Activated naive CD8-positive, alpha-beta T cell treated with anti-CD3 and anti-CD28 coated beads, Interleukin-2, amount 50 U/mL, for 24 hours (primary cell): ENCODE measurements at places on chromosomes 5 and 9.

- no peak overlapping the region for H3K27ac ChIP-seq
- H3K27me3 ChIP-seq, result no peaks in the 10 kb centered on the region
- peaks cover 2% of the 10 kb centered on the region for H3K36me3 ChIP-seq
- no peaks in the 10 kb centered on the region for H3K4me1 ChIP-seq
- no peak overlapping the region for H3K4me3 ChIP-seq
Observed at GRCh38 chr5:154371687-154372086, 74.1 kb upstream of the SAP30L start.

- H3K4me1 ChIP-seq, result peaks cover 16% of the 10 kb centered on the region
- no peaks in the 10 kb centered on the region for H3K36me3 ChIP-seq
- H3K4me3 ChIP-seq, result no peak overlapping the region
- H3K27me3 ChIP-seq, result no peaks in the 10 kb centered on the region
- DNase-seq, result no peak
Observed at GRCh38 chr5:94788527-94788926, 170.1 kb downstream of the SLF1 start.

GRCh38 chr5:11547730-11548129 is 356.5 kb downstream of the CTNND2 start:
- H3K4me1 ChIP-seq, result no peaks in the 10 kb centered on the region
- H3K36me3 ChIP-seq, result no peaks in the 10 kb centered on the region
- no peak for DNase-seq
- H3K4me3 ChIP-seq, result no peak overlapping the region

DNA sequence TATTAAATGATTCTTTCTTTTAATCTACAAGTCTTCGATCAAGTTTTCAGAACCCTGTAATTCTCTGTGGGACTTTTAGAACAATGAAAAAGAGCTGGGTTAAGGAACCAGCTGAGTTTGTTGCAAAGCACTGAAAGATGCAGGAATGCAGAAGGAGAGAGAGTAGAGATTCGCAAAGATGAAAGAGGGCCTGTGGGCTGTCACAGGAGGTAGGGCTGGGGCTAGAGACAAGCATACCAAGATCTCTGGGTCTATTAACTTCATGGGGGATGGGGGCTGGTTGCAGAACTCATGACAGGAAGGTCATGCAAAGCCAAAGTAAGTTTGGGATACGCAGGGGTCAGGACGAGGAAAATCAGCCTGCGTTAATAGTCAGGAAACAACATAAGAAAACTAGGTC is 81.8 kb downstream of the LURAP1L start:
- H3K4me3 ChIP-seq, result no peak overlapping the region
- DNase-seq, result no peak
- no peaks in the 10 kb centered on the region for H3K27me3 ChIP-seq
- no peak overlapping the region for H3K27ac ChIP-seq
- no peaks in the 10 kb centered on the region for H3K36me3 ChIP-seq

DNA sequence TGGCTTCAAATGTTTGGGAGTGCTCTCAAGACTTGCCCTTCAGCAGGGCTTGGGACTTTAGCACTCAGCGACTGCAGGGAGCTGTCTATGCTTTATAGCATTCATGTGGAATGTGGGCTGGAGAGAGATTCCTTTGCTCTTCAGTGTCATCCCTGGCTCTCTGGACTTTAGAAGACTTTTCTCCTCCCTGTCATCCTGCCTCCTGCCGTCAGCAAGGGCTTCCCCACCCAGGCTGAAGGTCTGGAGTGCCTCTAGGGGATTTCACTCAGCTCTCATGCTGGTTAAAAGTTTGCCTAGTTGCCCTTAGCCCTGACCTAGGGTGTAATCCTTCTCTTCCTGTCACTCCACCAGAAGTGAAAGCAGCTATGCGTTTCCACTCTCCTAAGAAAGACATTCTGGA is 210.9 kb downstream of the FRMD3 start:
- no peaks in the 10 kb centered on the region for H3K4me1 ChIP-seq
- no peaks in the 10 kb centered on the region for H3K36me3 ChIP-seq
- no peak for DNase-seq
- H3K27ac ChIP-seq, result no peak overlapping the region

DNA sequence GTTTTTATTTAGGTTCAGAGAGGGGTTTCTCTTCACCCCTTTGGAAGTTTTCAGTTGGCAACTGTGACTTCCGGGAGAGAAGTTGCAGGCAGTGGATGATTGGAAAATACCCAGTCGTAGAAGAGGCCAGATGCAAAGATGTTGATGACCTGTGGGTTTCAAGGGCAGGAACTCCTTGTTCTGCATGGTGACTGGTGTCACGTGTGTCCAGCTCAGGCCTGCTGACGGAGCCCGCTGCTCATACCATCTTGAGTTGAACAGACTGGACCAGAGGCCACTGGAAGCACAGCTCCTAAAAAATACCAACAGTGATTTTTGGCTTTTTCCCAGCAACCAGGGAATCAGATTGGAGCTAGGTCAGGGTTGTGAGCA is 243.9 kb upstream of the KLF4 start:
- H3K4me1 ChIP-seq, result no peaks in the 10 kb centered on the region
- no peak for DNase-seq
- H3K36me3 ChIP-seq, result no peaks in the 10 kb centered on the region
- no peak overlapping the region for H3K27ac ChIP-seq
- no peak overlapping the region for H3K4me3 ChIP-seq

DNA sequence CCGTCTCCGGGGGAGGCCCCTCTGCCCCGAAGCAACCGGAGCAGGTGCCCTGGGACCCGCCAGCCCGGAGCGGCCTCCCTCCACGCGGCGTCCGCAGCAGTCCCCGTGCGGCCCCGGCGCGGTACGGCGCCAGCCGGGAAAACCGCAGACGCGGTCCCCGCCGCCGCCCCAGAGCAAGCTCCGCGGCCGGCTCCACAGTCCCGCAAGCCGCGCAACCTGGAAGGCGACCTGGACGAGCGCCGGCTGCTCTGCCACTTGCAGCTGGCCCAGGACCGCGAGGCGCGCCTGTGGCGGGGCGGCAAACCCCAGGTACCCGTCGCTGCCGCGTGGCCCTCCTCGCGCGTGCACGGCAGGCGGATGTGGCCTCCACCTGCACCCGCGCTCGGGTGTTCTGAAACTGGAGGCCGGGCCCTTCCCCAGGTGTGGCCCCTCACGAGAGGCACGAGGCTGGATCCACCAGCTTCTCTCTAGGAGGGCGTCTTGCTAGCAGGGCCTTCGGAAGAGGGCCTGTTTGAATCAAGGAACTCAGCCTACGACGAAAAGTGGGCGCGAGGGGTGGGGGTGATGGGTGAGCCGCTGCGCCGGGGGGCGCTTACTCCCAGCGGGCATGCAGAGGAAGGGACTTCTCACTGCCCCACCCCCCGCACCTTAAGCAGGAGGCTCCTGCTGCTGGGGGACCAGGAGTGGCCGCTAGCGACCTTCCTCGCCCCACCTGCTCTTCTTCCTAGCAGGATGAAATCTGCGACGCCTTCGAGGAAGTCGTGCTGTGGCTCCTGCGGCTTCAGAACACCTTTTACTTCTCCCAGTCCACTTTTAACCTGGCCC is 602 bp downstream of the CCNI2 start:
- H3K36me3 ChIP-seq, result no peaks in the 10 kb centered on the region
- no peak overlapping the region for H3K27ac ChIP-seq

DNA sequence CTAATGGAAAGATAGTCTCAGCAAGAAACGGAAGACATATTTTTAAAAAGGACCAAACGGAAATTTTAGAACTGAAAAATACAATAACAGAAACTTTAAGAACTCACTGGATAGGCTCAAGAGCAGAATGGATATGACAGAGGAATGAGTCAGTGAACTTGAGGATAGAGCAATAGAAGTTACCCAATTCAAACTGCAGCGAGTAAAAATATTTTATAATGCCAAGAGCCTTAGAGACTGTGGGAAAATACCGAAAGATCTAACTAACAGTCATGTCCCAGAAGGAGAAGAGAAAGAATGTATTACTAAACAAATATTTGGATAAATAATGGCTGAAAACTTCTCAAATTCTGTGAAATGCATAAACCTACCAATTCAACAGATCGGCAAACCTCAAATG is 40.8 kb downstream of the ADAMTS2 start:
- no peaks in the 10 kb centered on the region for H3K27me3 ChIP-seq
- DNase-seq, result no peak
- H3K27ac ChIP-seq, result no peak overlapping the region
- H3K36me3 ChIP-seq, result no peaks in the 10 kb centered on the region
- H3K4me1 ChIP-seq, result no peaks in the 10 kb centered on the region

- no peak for DNase-seq
- H3K27me3 ChIP-seq, result peaks cover 14% of the 10 kb centered on the region
- no peaks in the 10 kb centered on the region for H3K36me3 ChIP-seq
- H3K4me1 ChIP-seq, result no peaks in the 10 kb centered on the region
Observed at GRCh38 chr9:135218331-135219225, 131.1 kb downstream of the OLFM1 start.

GRCh38 chr9:135228345-135228982 is 141.0 kb downstream of the OLFM1 start:
- DNase-seq, result no peak
- peaks cover 5% of the 10 kb centered on the region for H3K27me3 ChIP-seq
- no peaks in the 10 kb centered on the region for H3K36me3 ChIP-seq
- no peak overlapping the region for H3K4me3 ChIP-seq

- no peak overlapping the region for H3K4me3 ChIP-seq
- no peak for DNase-seq
- H3K4me1 ChIP-seq, result no peaks in the 10 kb centered on the region
- no peaks in the 10 kb centered on the region for H3K27me3 ChIP-seq
- H3K27ac ChIP-seq, result no peak overlapping the region
Observed at GRCh38 chr9:133494636-133495326, 15.9 kb upstream of the SLC2A6 start.

- no peak overlapping the region for H3K4me3 ChIP-seq
- DNase-seq, result no peak
- peaks cover 14% of the 10 kb centered on the region for H3K36me3 ChIP-seq
- peaks cover 78% of the 10 kb centered on the region for H3K4me1 ChIP-seq
- peak overlapping the region; percentile 83 for H3K27ac ChIP-seq
- peaks cover 7% of the 10 kb centered on the region for H3K27me3 ChIP-seq
Observed at GRCh38 chr9:114721491-114722079, 39.6 kb upstream of the TEX48 start.

GRCh38 chr5:141051521-141051866 is 320 bp downstream of the PCDHB1 start:
- H3K27me3 ChIP-seq, result peaks cover 31% of the 10 kb centered on the region
- no peaks in the 10 kb centered on the region for H3K36me3 ChIP-seq
- peaks cover 2% of the 10 kb centered on the region for H3K4me1 ChIP-seq
- no peak overlapping the region for H3K27ac ChIP-seq
- peak overlapping the region; percentile 34 for H3K4me3 ChIP-seq

- no peak overlapping the region for H3K4me3 ChIP-seq
- H3K27me3 ChIP-seq, result no peaks in the 10 kb centered on the region
- no peak overlapping the region for H3K27ac ChIP-seq
- H3K36me3 ChIP-seq, result no peaks in the 10 kb centered on the region
- no peak for DNase-seq
- no peaks in the 10 kb centered on the region for H3K4me1 ChIP-seq
Observed at GRCh38 chr9:71036501-71036900, 84.9 kb downstream of the TRPM3 start.

- H3K27ac ChIP-seq, result no peak overlapping the region
- no peak for DNase-seq
- no peak overlapping the region for H3K4me3 ChIP-seq
- H3K36me3 ChIP-seq, result no peaks in the 10 kb centered on the region
- no peaks in the 10 kb centered on the region for H3K4me1 ChIP-seq
Observed at GRCh38 chr5:143955141-143955540, 143.2 kb downstream of the HMHB1 start.

- peak; percentile 93 for DNase-seq
- peak overlapping the region; percentile 90 for H3K27ac ChIP-seq
- H3K4me1 ChIP-seq, result peaks cover 28% of the 10 kb centered on the region
- no peaks in the 10 kb centered on the region for H3K36me3 ChIP-seq
- no peaks in the 10 kb centered on the region for H3K27me3 ChIP-seq
Observed at GRCh38 chr9:137461663-137462395, 2.7 kb upstream of the NSMF start.

DNA sequence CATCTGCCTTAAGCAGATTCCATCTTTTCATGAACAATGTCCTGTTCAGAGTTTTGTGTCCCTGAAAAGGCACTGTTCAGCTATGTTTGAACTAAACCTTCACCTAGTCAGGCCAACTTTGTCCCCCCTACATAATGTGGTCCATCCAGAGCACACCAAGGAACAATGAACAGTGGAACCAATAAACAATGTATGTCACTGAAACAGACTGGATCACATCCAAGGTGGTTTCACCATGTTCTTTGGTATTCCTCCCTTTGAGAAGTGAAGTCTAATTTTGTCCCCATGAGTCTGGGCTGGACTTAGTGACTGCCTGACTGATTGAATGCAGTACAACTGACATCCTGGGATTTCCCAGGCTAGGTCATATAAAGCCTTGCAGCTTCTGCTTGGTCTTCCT is 174.5 kb downstream of the SLC24A2 start:
- H3K36me3 ChIP-seq, result no peaks in the 10 kb centered on the region
- H3K27me3 ChIP-seq, result peaks cover 26% of the 10 kb centered on the region
- DNase-seq, result no peak
- no peak overlapping the region for H3K4me3 ChIP-seq

- H3K27ac ChIP-seq, result no peak overlapping the region
- H3K4me3 ChIP-seq, result no peak overlapping the region
- no peaks in the 10 kb centered on the region for H3K27me3 ChIP-seq
- H3K4me1 ChIP-seq, result no peaks in the 10 kb centered on the region
- no peaks in the 10 kb centered on the region for H3K36me3 ChIP-seq
- DNase-seq, result no peak
Observed at GRCh38 chr5:158284242-158284641, 425.3 kb upstream of the CLINT1 start.

DNA sequence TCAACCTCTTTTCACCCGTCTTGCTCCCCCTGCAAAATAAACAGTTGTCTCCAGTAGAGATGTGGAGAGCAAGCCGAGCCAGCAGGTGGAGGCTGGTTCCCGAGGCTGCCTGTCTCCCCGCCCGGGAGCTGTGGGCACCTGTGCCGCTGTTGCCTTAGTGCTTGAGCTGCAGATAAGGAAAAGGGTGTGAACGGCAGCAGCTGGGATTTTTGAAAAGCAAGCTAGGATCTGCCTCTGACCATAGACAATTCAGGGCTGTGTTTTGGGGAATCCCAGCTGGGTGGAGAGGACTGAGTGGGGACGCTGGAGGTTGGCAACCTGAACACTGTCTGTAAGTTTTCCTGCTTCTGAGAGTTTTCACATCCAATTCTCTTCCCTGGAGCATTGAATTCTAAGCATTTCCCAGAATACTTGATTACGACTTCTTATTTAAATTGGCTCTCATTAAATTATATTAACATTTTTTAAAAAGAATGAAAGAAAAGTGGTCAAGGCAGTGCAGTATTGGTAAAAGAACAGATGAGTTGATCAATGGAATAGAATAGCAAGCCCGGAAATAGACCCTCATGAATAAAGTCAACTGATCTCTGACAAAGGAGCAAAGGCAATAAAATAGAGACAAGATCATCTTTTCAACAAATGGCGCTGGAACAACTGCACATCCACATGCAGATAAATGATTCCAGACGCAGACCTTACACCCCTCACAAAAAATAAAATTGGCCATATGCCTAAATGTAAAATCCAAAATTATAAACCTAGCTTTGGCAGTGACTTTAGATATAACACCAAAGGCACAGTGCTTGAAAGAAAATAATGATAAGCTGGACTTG is 9.7 kb downstream of the WNK2 start:
- H3K27ac ChIP-seq, result no peak overlapping the region
- no peak overlapping the region for H3K4me3 ChIP-seq
- no peak for DNase-seq
- no peaks in the 10 kb centered on the region for H3K36me3 ChIP-seq
- no peaks in the 10 kb centered on the region for H3K4me1 ChIP-seq
- peaks cover 1% of the 10 kb centered on the region for H3K27me3 ChIP-seq

- peaks cover 13% of the 10 kb centered on the region for H3K27me3 ChIP-seq
- DNase-seq, result no peak
- no peaks in the 10 kb centered on the region for H3K36me3 ChIP-seq
- no peaks in the 10 kb centered on the region for H3K4me1 ChIP-seq
Observed at GRCh38 chr9:38316166-38316780, 76.2 kb upstream of the ALDH1B1 start.
